ENCODE measurements at places on chromosomes 3 and 15.
A peak's percentile ranks its signal among the peaks of the same experiment; 100 is the strongest.

GRCh38 chr3:111800472-111800871 lies 58.6 kb upstream of the PHLDB2 start:
- no peak for DNase-seq

DNA sequence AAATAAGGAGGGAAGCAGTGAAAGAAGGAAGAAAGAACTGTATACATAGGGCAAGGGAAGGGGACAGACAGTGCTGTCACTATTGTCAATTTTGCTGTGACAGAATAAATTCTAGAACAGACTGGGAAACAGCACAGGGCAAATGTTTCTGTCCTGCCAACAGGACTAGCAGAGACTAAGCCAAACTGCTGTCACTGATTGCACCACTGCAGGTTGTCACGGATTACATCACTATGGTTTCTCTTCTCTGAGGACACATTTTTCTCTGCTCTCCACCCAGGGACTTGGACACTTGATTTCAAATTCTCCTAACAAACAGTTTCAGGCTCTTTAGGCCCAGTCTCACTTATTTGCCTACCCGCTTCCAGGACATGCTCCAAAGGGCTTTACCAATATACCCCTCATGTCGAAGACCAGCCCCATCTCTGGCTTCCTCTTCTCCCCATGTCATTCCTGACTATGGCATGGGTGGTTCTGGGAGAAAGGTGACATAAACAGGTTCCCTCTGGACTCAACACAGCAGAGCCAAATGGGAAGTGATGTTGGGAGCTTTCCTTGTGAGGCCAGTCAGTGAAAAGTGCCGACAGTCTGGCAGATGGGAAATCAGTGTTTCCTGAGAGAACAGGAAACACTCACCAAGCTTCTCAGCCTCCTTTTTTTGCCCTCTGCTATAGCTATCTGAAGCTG lies 70.2 kb upstream of the ST3GAL6 start:
- DNase-seq = no peak

- DNase-seq = peak; percentile 86
These were observed 14.0 kb downstream of the C3orf22 start for GRCh38 chr3:126544596-126545281.

DNA sequence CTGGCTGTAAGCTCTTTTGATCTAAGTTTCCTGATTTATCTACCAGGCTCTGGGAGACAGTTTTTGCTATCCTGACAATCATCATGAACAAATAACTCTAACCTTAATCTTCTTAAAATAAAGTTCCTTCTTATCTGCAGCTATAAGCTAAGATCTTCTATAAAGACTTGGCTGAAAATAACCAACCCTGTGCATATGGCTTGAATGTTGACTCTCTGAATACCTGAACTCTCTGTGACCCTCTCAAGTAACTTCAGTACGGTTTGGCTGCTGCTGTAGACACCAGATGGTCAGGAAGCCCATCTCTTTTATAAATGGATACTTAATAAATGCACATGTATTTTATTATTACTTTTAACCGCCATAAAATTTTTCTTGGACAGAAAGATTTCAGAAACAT lies 412.4 kb upstream of the CBLB start:
- peak; percentile 77 for DNase-seq

DNA sequence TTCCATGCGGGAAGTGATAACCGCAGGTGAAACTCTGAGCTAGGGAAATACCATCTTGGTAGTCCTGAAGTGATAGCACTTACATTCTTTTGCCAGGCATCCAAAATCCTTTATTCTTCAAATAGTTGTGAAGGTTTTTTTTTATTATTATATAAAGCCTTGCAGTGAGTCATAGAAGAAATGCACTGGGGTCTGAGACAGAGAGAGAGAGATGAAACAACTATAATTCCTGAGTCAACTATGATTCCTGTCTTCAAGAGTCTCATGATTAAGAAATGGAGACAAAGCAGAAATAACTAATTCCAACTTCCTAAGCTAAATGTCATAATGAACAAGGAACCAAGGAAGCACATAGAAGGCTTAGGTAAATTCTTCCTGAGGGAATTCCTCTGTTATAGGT lies 495.6 kb downstream of the LPP start:
- DNase-seq = no peak

DNA sequence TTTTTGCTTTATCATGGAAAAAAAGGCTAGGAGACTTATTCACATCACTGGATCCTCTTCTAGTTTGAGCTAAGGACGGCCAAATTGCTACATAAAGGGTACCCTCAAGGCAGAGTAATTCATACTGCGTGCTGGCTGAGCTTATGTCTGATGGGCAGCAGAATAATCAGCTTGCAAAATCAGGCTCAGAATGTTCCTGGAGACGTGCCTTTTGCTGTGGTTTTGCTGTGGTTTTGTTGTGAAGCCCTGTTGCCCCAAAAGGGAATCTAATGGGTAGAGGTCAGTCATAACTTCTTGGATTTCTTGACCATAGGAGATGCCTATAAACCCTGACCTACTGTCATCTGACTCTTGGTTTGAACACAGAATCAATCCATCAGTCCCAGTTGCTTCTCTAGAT lies 189.9 kb downstream of the SOX2 start:
- DNase-seq = no peak

DNA sequence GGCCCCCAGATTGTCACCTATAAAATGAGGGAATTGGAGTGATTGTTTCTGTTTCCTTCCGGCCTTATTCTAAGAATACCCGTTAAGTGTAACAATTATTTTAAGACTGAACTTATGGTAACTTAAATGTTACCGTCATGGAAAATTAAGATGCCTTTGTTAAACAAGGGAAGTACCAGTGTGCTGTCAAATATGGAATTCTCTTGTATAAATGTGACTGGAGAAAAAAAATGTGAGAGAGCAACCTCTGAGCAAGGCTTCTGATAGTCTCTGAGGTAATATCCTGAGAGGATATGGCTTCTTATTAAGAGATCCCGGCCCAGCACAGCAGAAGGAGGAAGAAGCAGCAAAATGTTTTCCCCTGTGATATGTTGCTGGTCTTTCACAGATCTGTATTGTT lies 480.7 kb upstream of the ADAMTS9 start:
- no peak for DNase-seq

All from NCI-H69 (cell line).